ENCODE measurements at places on chromosomes 4 and X.

- no peak for DNase-seq
Observed at GRCh38 chr4:139301821-139302611, at the start of gene NDUFC1. Gene NDUFC1 (minus strand): TSS chr4:139302477. CDS start chr4:139295798, 6,679 bp downstream.

GRCh38 chrX:79065696-79066095 lies 78.8 kb upstream of the GPR174 start:
- DNase-seq, result no peak

GRCh38 chrX:153598541-153599191 lies at the start of gene CCNQ:
Gene CCNQ (minus strand): TSS chrX:153599139. CDS start chrX:153599073, 66 bp downstream.
- no peak for DNase-seq

- DNase-seq, result no peak
Observed at GRCh38 chrX:10875995-10876394, 235.1 kb upstream of the HCCS start.

GRCh38 chrX:33195698-33196097 lies 15.7 kb downstream of the DMD start:
- DNase-seq, result no peak

DNA sequence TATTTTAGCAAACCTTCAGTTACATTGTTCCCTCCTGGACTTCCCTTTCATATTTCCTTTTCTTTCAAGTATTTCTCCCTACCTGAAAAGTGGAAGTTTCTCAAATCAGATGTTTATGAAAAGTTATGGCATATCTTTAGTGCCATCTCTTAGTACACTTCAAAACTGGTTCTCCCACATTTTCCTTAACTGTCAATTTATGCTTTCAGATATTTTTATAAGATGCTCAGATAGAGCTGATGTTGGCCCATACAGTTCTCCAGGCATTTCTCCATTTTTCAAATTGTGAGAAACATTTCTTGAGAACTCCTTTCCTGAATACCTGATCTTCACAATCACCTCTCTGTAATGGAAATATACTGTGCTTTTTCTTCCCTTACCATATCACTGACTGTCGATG lies 32.5 kb upstream of the AP1AR start:
- DNase-seq, result no peak

GRCh38 chrX:130120321-130120731 lies 10.0 kb upstream of the ELF4 start:
- DNase-seq, result no peak

GRCh38 chr4:102437111-102437510 lies 64.0 kb upstream of the NFKB1 start:
- DNase-seq, result no peak

GRCh38 chr4:40923316-40924095 lies 173.8 kb downstream of the NSUN7 start:
- no peak for DNase-seq

Measured in kidney epithelial cell (primary cell).